ENCODE measurements at places on chromosomes 2 and 18.

DNA sequence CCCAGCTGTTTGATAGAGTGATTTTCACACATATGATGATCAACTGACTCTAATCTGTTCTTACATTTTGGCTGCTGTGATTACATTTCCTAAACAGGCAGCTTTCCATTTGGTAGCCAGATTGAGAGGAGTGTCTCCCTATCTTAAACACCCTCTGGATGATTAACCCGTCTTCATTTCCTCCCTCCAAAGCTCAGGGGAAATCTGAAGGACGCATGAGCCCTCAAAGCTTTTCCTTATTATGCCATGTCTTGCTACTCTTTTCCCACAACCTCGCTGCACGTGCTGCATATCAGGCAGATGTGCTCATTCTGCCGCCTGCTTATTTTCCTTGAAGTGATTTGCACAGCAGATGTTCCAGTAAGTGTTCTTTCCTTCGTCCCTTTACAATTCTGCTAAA is 837.4 kb downstream of the LRRTM4 start:
- DNase-seq: no peak

DNA sequence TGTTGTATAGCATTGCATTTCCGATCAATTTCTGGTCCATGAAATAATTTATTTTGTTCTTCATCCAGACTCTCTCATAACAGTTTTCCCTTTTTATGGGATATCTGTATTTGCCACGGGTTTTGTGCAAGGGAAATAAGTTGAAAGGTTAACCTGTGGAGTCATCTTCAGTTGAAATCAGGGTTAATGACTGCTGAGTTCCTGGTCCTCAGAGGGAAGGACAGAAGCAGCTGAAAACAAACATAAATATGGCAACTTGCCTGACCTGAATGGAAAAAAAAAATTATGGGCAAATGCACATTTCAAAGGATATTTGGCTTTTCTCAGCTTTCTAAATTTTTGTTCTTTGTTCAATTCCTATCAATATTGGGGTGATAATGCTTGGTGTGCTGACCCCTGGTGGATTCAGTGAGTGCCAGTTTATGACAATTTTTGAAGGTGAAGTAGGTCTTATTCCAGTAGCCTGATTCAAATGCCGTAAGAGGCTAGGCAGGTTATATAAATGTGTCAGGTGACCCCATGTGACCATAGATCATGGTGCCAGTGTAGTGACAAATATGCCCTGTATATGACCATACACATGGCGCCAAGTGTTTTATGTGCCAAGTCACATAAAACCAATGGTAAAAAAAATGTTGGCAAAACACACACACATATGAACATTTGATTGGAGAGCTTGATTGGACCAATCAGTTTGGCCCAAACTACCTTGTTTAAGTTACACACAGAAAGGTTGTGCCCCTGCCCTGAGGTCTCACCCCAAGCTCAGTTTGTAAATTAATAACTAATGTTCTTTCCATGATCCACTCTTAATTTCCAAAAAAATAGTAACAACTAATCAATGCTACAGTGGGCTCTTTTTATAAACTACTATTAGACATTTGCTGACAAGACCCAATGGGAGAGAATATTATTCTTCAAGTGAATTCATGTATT is 47.6 kb upstream of the FAM124B start:
- DNase-seq: no peak

DNA sequence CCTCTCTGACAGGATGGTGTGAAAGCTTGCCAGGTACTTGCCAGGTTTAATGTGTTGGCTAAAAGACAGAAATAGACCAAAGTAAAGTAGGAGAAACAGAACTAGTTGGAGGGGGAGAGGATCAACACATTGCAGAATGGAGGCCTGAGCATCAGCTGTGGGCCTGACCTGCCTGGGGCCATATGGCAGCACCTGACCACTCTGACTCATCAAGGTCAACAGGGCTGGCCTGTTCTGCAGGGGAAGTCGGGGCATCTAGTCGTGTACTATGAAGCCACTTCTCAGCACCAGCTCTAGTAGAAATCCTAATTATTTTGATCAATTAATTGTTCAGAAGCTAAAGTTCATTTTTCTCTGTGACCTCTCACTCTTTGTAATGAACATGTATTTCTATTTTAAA is 35.8 kb upstream of the NOSTRIN start:
- no peak for DNase-seq

- no peak for DNase-seq
Observed at GRCh38 chr2:181305301-181306123, 151.7 kb upstream of the ITGA4 start.

DNA sequence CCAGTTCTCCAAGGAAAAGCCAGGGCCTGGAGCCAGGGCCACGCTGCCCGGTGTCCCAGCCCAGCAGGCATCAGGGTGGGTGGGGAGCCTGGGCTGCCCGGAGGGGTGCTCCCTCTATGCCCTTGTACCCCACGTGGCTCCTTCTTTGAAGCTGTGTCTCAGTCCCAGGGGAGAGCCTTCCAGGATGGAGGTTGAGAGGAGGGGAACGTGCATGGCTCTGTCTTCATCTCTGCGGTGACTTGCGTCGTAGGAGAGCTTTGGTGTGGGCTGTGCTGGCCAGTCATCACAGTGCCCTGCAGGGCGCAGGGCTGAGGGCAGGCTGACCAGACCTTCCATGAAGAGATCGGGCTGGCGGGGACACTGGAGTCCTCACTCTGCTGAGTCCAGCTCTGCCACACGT is 197.2 kb downstream of the LDLRAD4 start:
- no peak for DNase-seq

DNA sequence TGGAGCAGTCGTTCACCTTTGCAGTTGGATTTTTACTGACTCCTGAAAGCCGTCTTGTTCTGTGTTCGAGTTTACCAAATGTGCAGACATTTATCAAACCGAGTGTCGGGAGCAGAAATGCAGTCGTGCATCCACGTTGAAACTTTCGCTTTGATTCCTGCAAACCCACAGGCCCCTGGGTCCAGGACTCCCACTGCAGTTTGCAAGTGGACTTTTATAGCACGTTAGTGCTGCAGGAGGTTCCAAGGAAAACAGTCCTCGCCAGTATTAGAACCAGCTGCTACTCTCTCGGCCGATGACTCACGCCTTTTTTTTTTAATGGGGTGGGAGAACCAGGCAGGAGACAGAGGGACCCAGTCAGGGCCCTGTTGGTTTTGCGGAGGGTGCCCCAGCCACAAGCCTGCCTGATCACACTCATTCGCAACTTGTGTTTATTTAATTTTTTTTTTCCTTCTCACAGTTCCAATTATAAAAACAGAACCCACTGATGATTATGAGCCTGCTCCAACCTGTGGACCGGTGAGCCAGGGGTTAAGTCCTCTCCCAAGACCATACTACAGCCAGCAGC is 90.1 kb downstream of the NFATC1 start:
- DNase-seq: no peak

GRCh38 chr2:200477667-200478131 is 32.2 kb downstream of the KCTD18 start:
- peak; percentile 43 for DNase-seq

DNA sequence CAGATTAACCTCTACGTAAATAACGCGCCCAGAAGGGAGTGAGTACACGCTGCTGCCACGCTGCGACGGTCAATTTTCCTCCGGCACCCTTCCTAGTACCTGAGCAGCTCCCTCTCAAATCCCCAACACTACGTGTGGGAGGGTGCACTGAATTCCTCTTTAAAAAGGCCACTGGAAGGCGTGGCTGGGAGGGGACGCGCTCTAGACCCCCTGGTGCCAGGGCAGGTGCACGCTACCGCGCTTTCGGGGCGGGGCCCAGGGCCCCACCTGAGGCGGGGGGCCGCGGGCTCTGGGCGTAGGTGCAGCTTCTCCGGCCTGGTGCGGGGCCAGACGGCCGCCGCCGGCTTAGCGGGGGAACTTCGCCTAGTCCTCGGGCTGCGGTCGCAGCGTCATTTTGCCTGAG is 668 bp upstream of the ANKRD12 start:
- DNase-seq: peak; percentile 46

DNA sequence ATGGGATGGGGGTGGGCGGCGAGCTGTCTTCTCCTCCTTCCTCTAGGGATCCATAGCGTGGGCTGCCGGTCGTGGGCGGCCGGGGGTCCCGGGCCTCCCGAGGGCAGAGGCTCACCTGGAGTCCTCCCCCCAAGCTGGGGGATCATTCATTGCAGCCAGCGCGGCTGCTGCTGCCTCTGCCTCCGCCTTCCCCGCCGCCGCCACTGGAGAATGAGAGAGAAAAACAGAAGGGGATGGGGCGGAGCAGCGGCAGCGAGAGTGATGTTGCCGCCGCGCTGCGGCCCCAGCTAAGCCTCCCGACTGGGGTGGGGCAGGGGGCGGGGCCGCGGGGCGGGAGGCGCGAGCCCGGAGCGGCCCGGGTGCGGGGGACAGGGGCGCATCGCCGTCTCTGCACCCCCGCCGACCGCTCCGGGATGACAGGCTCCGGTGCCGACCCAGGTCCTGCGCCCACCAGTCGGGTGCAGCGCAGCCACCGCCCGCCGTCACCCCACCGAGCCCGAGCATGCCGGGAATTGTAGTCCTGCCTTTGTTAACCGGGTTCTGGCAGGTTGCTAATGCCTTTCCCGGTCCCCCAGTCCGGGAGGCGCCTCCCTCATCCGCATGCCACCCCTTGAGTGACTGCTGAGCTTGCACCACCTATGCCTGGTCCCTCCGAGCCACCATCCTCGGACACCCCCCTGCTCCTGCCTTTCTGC is at the start of gene KIF3C:
Gene KIF3C, minus strand, starts transcription at position 225 of the 695 bp plus-strand sequence. CDS start 580 bp downstream, outside the sequence.
- DNase-seq: peak; percentile 90

DNA sequence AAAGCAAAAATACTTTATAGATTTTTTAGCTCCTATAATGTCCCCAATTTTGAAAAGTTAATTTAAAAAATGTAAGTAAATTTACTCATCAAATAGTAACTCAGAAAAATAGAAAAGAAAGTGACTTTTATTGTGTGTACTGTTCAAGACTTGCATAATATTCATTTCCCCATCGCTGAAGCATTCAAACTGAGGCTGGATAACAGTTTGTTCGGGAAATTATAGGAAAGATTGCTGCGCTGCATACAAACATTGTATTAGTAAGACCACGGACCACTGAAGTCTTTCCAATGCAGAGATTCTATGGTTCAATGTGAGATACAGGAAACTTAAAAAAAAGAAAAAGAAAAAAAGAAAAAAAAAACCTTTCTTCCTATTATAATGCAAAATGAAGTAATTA is 10.4 kb downstream of the STK17B start:
- no peak for DNase-seq

- peak; percentile 71 for DNase-seq
Observed at GRCh38 chr2:207624185-207625013, 795 bp downstream of the METTL21A start.

DNA sequence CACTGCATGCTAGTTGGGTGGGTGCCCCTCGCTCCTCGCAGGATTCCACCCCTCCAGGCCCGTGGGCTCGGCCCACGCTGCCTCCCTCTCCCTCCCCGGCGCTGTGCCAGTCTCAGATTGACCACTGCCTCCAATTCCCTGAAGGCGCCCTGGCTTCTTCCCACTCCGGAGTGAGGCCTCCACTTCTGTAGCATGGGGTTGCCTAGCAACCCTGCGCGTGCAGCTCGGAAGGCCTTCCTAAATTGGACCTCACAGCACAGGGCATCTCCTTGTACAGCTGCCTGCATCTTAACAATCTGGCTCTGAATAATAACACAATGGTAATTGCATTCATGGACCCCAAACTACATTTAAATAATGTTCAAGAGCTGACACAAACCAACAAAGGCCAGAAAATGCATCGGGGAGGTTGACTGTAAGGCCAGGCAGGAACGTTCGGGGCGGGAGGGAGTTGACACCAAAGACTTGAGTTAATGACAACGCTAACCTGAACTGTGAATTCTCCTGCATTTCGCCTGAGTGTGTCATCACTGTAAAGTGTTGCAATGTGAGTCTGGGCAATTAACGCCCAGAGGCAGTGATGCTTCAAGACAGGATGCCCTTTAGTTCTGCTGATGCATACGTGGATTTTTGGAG is 222.9 kb downstream of the ZBTB7C start:
- DNase-seq: peak; percentile 18

DNA sequence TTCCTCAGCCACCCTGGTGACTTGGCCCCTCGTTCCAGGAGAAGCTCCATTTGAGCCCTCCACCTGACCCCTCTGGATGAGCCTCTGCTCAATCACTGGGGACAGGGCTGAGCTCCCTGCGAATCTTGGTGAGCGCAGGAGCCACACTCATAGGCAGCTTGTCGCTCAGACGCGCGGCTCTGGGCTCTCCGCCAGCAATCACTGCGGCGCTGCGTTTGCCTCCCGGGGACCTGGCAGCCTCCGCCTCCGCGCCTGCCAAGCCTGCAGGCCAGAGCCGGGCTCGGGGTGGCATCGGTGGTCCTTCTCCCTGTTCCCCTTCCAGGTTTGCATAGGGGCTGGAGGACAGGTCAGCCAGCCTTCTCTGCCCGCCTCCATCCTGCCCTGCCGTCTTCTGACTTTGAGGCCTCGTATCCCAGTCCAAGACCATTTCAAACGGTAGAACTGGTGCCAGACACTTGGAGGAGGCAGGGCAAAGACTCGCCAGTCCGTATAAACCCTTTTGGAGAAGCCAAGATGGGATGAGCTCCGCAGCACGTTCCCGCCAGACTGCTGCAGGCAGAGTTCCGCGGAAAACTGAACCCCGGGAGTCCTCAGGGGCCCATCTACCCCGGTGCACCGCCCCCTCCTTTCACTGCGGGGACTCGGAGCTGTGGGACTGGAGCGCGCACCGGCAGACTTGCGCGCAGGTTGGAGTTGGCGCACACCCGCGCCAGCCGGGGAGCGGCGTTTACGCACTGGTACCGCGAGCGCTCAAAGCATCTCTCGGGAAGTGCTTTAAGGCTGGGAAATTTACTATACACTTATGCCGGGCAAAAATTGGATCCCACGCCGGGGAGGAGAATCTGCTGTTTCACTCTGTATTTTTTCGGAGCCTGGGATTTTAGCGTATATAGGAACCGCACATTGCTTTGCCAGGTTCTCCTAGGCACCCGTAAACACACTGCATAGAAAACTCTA is 1.1 kb upstream of the TACR1 start:
- peak; percentile 33 for DNase-seq

DNA sequence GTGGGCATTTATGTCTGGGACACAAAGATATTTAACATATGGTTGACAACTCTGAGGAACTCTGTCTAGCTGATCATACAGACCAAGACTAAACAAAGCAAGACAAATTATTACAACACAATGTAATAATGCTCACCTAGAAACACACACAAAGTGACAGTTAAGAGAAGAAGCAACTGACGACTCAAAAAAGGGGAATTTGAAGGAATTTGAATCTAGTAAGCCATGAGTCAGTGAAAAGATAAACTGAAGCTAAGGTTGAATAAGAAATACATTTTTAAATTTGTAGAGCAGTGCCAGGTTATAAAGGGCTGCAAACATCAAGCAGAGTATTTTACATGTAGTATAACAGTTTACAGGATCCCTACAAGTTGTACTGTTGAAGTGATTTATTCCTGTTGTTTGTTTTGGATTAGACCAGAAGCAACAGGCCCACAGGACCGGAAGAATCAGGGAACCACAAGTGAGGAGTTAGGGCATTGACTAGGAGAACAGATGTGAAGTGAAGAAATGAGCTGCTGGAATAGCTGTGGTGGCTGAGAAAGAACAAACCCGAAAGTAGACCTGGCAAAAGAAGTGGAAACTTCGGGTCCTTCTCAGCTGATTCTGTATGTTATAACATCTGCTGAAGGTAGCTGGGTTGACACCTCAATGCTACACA is 35.6 kb downstream of the IFIH1 start:
- no peak for DNase-seq

GRCh38 chr18:12442946-12443345 is 35.2 kb downstream of the PRELID3A start:
- DNase-seq: no peak

Data from occipital lobe (tissue), 3 donors.